Stimulated activated CD8-positive, alpha-beta memory T cell treated with anti-CD3 and anti-CD28 coated beads, Interleukin-15, amount 100 ng/mL, for 4 hours (primary cell): ENCODE measurements at places on chromosomes 1 and 21.

DNA sequence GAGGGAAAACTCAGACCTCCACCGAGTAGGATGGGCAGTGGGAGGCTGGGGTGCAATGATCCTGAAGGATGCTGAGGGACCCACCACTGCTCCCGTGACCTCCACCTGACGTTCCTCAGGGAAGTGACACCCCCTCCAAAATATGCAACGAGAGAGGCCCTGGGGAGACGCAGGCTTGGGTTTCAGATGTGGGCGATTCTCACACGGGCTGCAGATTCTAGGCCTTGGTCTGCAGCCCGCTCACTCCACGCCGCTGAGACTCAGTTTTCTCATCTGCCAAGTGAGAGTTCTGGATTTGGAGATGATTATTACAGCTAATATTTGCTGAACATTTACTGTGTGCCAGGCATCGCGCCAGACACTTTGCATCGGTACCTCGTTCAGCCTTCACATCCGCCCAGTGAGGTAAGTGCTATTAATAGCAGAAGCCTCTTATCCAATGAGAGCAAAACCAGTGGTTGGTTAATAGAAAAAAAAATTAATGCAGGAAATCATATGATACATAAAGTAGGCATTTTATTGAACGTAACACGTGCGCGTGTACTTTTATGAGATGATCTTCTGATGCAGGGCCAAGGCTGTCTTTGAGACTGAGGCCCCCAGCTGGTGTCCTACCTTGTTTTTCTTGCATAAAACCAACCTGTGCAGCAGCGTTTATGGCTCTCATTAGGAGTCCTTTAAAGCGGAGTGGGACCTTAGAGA is 102.0 kb upstream of the RUNX3 start:
- no peak for DNase-seq

DNA sequence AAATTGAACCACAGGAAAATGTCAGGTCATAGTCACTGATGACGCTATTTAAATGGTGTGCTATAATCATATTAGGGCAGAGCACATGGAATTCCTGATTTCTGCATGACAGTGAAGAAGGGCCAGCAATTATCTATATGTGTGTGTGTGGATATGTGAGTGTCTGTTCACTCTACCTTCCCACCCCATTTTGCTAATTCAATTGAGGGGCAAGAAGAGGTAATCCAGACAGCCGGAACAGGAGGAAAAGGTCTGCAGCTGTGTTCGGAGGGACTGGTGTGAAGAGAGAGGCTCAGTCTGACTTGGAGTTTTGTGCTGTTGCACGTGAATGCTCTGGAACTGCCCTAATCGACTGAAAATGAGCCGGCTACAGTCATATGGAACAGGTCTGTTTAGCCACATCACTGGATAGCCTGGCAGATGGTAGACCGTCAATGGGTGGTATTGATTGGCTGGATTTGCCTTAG is 5.1 kb upstream of the ELAVL4 start:
- no peak for DNase-seq

- no peak for DNase-seq
Observed at GRCh38 chr1:36328088-36328480, 4.6 kb upstream of the EVA1B start.

DNA sequence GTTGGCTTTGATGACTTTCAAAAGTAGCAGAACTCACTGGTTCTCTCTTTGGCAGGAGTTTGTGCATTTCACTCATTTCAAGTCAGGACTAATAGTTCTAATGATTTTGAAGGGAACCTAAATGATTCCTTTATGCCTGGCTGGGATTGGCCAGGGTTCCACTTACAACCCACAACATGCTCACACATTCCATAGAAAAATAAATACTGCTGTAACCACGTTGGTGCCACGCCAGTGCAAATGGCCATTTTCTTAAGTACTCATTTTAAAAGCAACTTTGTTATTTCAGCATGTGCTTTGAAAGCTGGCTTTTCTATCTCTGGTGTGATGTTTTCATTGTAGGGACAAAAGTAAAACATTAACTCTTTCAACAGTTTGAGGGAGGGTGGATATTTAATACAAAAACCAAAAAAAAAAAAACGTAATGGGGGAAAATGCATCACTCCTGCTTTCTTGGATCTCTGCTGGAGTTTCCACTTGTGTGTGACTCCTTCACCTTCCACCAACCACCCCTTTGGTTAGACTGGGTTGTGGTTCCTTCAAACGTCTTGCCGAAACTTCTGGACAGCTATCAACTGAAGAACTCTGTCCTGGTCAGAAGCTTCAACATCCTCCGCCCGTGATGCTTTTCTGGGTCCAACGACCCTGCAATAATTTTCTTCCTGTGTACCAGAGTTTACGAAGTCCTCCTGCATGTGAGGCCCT is 300.4 kb upstream of the RUNX1 start:
- DNase-seq, result no peak

DNA sequence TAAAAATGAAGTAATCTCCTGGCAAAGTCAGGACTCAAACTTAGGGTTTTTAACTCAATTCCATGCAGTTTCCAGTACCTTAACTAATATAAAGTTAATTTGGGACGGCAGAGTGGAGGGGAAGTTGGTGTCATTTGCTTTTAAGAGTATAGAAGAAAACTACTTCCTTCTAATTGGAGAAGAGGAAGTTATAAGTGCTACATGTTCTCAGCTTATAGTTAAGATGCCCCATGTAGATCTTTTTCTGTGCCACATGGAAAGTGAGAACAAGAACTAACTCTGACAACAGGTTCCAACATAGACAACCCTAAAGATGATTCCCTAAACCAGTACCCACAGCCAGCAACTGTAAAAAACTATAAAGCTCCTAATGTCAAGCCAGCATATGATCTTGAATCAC is 11.5 kb downstream of the RRAGC start:
- no peak for DNase-seq

GRCh38 chr1:92404661-92405060 is 82.1 kb downstream of the GFI1 start:
- DNase-seq, result no peak

- DNase-seq, result no peak
Observed at GRCh38 chr1:205122489-205122882, 708 bp upstream of the RBBP5 start.

GRCh38 chr21:31117128-31117916 is 79.0 kb upstream of the KRTAP19-8 start:
- DNase-seq, result no peak

DNA sequence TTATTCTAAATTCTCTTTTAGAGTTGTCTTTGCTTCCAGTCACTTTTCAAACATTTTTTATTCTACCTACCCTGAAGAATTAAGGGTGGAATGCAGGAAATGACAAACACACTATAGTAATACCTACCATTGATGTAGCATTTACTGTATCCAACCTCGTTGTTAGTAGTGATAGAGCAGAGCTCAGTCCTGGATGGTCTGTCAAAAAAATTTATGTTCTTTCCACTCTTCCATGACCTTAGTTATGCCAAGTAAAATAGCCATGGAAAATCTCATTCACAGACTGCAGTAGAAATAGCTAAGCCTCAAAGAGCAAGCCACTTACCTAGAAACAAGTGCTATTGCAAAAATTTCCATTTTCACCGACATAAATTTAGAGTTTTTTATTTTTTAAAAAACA is 74.6 kb downstream of the CRB1 start:
- no peak for DNase-seq

DNA sequence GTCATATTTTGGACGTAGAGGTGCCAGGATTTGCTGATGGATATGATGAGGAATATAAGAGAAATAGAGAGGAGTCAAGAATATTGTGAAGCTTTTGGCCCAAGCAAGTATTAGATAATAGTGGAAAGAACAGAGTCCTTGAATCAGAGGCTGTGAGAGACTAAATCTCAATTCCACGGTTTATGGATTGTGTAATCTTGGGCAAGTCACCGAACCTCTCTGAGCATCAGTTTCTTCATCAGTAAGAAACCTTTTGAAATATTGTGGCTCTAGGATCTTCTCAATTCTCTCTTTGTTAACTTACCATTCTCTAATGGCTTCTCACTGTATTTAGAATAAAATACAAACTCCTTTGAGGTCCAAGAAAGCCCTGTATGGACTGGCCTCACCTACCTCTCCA is 77.6 kb downstream of the RPS6KA1 start:
- no peak for DNase-seq

DNA sequence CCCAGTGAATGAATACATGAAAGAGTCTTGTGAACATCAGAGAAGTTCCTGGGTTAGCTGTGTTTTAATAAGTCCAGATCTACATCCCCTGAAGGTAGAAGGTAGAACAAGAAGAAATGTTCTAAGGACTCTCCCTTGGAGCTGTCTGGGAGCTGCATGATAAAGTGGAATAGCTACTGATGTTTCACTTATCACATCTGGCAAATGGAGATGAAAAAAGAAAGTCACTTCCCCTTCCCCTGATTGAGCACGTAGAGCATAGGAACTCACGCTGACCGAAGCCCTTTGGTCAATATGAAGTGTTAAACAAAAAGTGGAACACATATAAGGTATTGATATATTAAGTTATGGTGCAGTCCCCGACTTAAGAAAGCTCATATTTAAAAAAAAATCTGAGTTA is 53.2 kb upstream of the PARP1 start:
- no peak for DNase-seq

DNA sequence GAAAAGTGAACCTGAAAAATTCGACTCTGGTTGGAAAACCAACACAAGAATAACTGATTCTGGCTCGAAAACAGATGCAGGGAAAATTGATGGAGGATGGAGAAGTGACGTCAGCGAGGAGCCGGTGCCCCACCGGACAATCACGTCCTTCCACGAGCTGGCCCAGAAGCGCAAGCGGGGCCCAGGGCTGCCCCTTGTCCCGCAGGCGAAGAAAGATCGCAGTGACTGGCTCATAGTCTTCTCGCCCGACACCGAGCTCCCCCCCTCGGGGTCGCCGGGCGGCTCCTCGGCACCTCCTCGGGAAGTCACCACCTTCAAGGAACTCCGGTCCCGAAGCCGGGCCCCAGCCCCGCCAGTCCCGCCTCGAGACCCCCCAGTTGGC is 1.9 kb downstream of the RUSC1 start:
- DNase-seq, result no peak

GRCh38 chr1:229383961-229384360 is 41.1 kb upstream of the CCSAP start:
- no peak for DNase-seq

DNA sequence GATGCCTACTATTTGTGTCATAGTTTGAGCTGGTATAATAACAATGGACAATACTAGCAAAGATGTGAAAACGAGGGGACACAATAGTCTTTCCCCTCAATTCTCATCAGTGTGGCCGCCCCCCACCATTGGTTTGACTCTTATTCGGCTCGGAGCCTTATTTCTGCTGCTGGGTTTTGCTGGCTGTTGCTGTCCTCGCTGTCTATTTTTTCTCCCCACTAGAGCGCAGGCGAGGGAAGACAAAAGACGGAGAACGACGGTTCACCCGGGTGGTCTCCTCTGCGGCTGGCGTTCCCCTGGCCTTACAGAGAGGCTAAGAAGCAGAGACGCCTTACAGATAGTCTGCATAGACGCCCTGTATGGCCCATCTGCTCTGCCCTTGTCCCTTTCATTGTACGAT is 19.4 kb downstream of the CLIC6 start:
- no peak for DNase-seq

DNA sequence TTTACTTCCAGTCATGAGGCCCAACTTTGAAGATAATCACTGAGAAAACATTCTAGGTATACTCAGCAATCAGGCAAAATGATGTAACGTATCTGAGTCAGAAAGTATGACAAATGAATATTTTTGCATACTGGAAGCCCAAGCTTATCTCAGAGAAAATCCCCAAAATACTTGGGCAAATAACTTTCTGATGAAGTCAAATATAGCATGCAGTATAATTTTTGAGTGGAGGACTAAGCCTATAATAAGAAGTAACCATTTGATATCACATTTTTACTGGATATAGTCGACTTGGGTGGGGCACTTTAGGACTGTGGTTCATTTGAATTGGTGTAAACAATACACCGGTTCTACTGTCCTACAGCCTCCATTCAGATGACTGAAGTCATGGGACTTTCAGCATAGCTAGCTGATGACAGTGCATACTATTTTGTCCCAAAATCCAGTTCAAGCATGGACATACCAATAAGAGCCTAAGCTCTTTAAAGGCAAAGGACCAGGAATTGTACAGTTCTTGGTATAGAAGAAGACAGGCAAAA is 2.3 kb upstream of the GADD45A start:
- DNase-seq, result no peak

GRCh38 chr1:68358439-68358838 is 91.3 kb downstream of the RPE65 start:
- DNase-seq, result no peak

- DNase-seq, result no peak
Observed at GRCh38 chr1:49723662-49724061, 300.1 kb downstream of the AGBL4 start.

- no peak for DNase-seq
Observed at GRCh38 chr1:92736395-92736794, 48.5 kb downstream of the EVI5 start.

DNA sequence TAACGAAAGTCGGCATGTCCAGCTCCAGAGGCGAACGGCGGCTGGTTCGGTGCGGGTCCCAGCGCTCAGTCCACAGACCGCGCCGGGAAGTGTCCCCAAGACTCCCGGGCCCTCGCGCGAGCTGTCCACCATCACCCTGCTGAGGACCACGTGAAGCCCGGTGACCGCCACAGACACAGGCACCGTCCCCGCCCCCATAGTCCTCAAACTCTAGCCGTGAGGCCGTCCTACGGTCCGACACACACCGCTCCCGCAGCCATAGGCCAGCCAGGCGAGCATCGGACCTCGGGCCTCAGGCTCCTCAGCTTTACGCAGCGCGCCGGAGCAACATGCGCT is 535 bp downstream of the SETD4 start:
- DNase-seq, result no peak

DNA sequence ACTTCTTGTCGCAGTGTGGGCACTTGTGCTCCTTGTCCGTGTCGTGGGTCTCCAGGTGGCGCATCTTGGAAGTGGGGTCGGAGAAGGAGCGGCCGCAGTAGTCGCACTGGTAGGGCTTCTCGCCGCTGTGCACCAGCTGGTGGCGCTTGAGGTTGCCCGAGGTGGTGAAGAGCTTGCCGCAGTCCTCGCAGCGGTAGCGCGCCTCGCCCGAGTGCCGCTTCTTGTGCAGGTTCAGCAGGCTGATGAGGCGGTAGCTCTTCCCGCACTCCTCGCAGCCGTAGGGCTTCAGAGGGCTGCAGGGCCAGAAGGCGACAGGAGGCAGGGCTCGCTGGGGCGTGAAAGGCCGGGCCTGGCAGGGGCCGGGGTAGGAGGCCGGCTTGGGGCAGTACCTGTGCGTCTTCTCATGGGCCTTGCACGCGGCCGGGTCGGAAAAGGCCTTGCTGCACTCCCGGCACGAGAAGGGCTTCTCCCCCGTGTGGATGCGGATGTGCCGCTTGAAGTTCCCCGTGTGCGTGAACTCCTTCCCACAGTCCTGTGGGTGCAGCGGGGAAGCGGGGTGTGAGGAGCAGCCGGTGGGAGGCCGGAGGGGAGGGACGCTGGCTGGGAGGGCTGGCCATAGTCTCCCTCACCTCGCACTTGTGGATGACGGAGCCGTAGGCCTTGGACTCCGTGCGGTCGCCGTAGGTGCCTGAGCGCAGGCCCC is 31.4 kb downstream of the ZBTB17 start:
- no peak for DNase-seq
